ENCODE measurements at places on chromosomes 12 and 14.

- H3K27ac ChIP-seq, result no peak overlapping the region
- no peaks in the 10 kb centered on the region for H3K36me3 ChIP-seq
- no peak for DNase-seq
- H3K4me3 ChIP-seq, result no peak overlapping the region
- H3K4me1 ChIP-seq, result no peaks in the 10 kb centered on the region
- no peaks in the 10 kb centered on the region for H3K27me3 ChIP-seq
Measured at GRCh38 chr14:83960832-83961512, 1569.0 kb upstream of the FLRT2 start.

- H3K27me3 ChIP-seq, result no peaks in the 10 kb centered on the region
- no peaks in the 10 kb centered on the region for H3K4me1 ChIP-seq
- H3K27ac ChIP-seq, result no peak overlapping the region
- no peak for DNase-seq
Measured at GRCh38 chr14:23514644-23514957, 37.0 kb downstream of the ZFHX2 start.

DNA sequence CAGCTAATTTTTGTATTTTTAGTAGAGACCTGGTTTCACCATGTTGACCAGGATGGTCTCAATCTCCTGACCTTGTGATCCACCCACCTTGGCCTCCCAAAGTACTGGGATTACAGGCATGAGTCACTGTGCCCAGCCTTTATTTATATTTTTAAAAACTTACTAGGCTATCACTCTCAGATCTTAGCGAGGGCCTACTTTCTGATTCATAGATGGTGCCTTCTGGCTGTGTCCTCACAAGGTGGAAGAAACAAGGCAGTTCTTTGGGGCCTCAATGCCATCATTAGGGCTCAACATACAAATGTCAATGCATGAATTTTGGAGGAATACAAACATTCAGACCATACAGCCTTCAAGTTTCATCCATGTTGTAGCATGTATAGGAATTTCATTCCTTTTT is 2.4 kb upstream of the DGLUCY start:
- no peak overlapping the region for H3K27ac ChIP-seq
- DNase-seq, result no peak
- no peaks in the 10 kb centered on the region for H3K27me3 ChIP-seq
- no peak overlapping the region for H3K4me3 ChIP-seq
- H3K4me1 ChIP-seq, result peaks cover 5% of the 10 kb centered on the region

- H3K27ac ChIP-seq, result no peak overlapping the region
- no peak overlapping the region for H3K4me3 ChIP-seq
- DNase-seq, result no peak
- no peaks in the 10 kb centered on the region for H3K27me3 ChIP-seq
- H3K4me1 ChIP-seq, result no peaks in the 10 kb centered on the region
Measured at GRCh38 chr14:32183151-32184058, 18.4 kb upstream of the RNU6-7 start.

DNA sequence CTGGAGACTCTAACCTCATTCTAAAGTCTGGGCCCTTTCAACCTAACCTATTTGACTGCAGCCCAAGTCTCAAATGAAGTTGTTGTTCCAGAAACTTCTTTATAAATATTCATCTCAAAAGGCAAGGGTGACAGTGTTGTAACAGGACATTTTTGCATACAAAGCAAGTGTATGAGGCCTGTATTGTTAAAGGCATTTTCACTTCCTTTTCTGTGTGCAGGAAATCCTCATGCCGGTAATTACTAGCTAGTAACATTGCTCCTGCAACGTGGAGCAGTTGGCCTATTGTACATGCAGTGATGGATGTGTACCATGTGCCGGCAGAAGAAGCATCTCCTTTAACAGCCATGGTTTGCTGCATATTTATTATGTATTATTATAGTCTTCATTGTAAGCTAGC is 156.5 kb upstream of the RMST start:
- no peak overlapping the region for H3K4me3 ChIP-seq
- no peaks in the 10 kb centered on the region for H3K36me3 ChIP-seq
- H3K4me1 ChIP-seq, result no peaks in the 10 kb centered on the region
- no peak for DNase-seq
- no peak overlapping the region for H3K27ac ChIP-seq

DNA sequence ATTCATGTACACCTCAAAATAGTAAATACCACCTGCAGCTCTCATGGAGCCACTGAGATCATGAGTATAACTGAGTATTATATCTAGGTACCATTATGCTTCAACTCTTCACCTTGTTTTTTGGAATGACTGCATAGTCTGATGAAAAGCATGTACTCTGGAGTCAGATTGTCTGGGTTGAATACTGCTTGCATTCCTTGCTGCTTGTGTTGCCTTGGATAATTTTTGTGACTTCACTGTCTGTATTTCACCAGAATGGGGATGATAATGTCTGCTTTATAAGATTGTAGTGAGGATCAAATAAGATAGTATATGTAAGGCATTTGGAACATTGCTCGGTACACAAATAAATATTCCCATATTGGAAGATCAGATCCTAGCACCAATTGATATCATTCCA is 54.2 kb downstream of the SUSD6 start:
- no peak overlapping the region for H3K27ac ChIP-seq
- no peak overlapping the region for H3K4me3 ChIP-seq
- no peaks in the 10 kb centered on the region for H3K36me3 ChIP-seq
- H3K27me3 ChIP-seq, result no peaks in the 10 kb centered on the region
- DNase-seq, result no peak
- H3K4me1 ChIP-seq, result peaks cover 39% of the 10 kb centered on the region

DNA sequence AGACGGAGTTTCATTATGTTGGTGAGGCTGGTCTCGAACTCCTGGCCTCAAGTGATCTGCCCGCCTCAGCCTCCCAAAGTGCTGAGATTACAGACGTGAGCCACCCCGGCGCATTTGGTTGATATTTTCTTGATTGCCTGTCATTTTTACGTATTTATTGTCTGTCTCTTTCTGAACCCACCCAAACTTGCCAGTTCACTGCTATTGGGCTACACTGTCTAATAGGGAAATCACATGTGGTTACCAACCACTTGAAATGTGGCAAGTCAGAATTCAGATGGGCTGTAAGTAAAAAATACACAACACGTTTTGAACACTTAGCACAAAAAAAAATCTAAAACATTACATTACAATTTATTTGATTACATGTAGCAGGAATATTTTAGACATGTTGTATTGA is 2.1 kb downstream of the WSB2 start:
- H3K4me3 ChIP-seq, result no peak overlapping the region
- no peaks in the 10 kb centered on the region for H3K27me3 ChIP-seq
- H3K36me3 ChIP-seq, result no peaks in the 10 kb centered on the region
- peaks cover 29% of the 10 kb centered on the region for H3K4me1 ChIP-seq

DNA sequence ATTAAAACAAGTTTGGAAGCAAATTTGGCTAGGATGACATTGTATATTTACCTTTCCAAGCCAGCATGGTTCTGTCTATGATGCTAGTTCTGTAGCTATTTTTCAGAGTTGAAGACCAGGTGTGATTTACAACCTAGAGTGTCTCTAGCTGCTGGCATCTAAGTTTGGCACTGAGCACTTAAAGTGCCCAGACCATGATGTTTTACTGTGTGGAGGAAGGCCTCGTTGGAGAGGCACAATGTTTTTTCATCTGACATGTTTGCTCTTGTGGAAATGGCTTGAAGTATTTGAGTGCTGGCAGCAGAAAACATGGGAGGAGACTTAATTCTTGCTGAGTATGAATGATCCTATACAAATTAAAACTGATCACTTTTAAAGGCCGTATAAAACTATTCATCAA is 13.0 kb upstream of the C12orf71 start:
- no peaks in the 10 kb centered on the region for H3K4me1 ChIP-seq
- no peaks in the 10 kb centered on the region for H3K36me3 ChIP-seq
- H3K27me3 ChIP-seq, result no peaks in the 10 kb centered on the region
- no peak overlapping the region for H3K4me3 ChIP-seq
- DNase-seq, result no peak

- H3K27me3 ChIP-seq, result no peaks in the 10 kb centered on the region
- no peak for DNase-seq
- H3K27ac ChIP-seq, result peak overlapping the region; percentile 48
- H3K4me1 ChIP-seq, result no peaks in the 10 kb centered on the region
- no peak overlapping the region for H3K4me3 ChIP-seq
Measured at GRCh38 chr12:124233041-124233796, 61.7 kb upstream of the RFLNA start.

GRCh38 chr12:121810833-121811433 is 7.1 kb downstream of the SETD1B start:
- H3K27ac ChIP-seq, result no peak overlapping the region
- H3K4me1 ChIP-seq, result no peaks in the 10 kb centered on the region
- H3K4me3 ChIP-seq, result no peak overlapping the region
- no peak for DNase-seq
- no peaks in the 10 kb centered on the region for H3K27me3 ChIP-seq

- no peaks in the 10 kb centered on the region for H3K4me1 ChIP-seq
- H3K36me3 ChIP-seq, result no peaks in the 10 kb centered on the region
- no peaks in the 10 kb centered on the region for H3K27me3 ChIP-seq
- no peak overlapping the region for H3K27ac ChIP-seq
Measured at GRCh38 chr14:25516838-25517237, 466.9 kb upstream of the STXBP6 start.

DNA sequence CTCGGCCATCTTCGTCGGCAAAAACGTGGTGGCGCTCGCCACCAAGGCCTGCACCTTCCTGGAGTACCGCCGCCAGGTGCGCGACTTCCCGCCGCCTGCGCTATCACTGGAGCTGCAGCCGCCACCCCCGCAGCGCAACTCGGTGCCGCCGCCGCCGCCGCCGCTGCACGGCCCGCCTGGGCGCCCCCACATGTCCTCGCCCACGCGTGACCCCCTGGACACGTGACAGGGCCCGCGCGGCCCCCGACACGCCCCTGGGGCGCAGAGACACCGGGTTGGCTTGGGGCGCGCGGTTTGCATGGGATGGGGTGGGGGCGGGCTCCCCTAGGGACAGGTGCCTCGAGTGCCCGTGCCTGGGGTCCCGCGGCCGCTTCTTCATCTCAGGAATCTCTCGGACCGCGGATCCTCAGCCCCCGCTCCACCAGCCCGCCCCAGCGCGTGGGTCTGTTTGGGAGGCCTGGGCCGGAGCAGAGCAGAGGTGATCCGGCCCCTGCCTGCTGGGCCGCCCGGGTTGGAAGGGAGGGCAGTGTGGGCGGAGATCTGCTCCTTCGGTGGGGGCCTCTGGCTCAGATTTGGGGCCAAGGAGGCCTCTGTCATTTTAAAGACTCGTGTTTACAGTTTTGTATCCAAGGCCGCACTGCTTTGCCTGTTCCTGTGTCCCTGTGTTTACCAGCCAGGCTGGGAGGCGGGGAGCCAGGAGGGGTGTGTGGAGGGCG is 3.3 kb downstream of the TMEM121 start:
- H3K27ac ChIP-seq, result no peak overlapping the region
- H3K4me1 ChIP-seq, result peaks cover 16% of the 10 kb centered on the region
- peak; percentile 35 for DNase-seq
- H3K27me3 ChIP-seq, result no peaks in the 10 kb centered on the region
- no peaks in the 10 kb centered on the region for H3K36me3 ChIP-seq

- H3K27me3 ChIP-seq, result no peaks in the 10 kb centered on the region
- H3K4me3 ChIP-seq, result no peak overlapping the region
- H3K36me3 ChIP-seq, result no peaks in the 10 kb centered on the region
Measured at GRCh38 chr12:46752396-46752795, 73.4 kb downstream of the SLC38A4 start.

Measured in pancreas (tissue), 10 donors.